ENCODE measurements at places on chromosomes 11 and 22.

- DNase-seq: no peak
Measured at GRCh38 chr11:130874955-130875531, 41.2 kb downstream of the SNX19 start.

DNA sequence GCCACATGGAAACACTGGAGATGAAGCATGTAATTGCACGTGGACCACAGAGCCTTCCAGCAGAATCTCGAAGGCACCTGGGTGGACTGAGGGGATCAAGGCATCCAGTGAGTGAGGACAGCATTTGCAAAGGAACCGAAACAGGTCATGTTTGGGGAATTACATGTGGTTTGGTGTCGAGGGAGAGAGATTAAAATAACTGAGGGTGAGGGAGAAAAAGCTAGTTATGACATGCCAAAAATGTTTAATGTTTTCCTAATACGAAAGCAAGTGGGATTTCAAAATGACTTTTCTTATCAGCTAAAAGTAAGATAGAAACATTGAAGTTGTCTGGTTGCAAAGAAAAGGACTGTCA, 157.1 kb downstream of the BLID start:
- no peak for DNase-seq

DNA sequence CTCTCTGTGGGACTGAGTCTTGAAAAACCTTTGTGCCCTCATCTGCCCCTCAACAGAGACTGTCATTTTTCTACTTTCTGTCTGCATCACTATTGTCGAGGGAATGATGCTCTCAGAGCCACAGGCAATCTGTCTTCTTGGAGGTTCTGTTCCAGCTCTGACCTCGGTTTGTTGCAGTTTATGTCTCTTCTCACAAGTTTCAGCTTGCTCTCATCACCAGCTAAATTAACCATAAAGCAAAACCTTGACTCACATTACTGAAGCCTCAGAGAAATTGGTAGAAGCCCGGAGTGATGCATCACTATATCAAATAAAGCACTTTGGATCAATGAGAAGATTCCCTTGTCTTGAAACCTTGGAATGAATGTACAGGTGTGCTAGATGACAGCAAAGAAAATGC, 60.6 kb upstream of the BLID start:
- no peak for DNase-seq

GRCh38 chr11:70348608-70349007, 49.7 kb upstream of the CTTN start:
- DNase-seq: no peak

DNA sequence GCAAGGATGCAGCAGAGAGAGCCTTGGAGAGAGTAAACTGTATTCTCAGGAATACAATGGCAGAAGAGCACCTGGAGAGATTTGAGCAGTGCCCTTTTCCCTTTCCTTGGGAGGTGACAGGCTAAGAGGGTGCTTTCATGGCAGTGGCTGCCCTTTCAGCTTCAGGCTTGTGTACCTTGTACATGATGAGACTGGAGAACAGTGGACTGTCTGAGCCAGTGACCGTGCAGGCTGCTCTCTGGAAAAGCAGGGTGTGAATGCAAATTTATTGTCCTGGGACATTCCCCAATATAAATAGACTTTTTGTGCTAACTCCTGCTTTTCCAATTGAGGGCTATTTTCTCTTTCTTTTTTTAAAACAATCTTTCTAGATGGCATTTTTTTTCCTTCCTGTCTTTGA, 99.3 kb downstream of the TRIM44 start:
- no peak for DNase-seq

- DNase-seq: no peak
Measured at GRCh38 chr11:27505781-27506180, 788 bp downstream of the LIN7C start.

DNA sequence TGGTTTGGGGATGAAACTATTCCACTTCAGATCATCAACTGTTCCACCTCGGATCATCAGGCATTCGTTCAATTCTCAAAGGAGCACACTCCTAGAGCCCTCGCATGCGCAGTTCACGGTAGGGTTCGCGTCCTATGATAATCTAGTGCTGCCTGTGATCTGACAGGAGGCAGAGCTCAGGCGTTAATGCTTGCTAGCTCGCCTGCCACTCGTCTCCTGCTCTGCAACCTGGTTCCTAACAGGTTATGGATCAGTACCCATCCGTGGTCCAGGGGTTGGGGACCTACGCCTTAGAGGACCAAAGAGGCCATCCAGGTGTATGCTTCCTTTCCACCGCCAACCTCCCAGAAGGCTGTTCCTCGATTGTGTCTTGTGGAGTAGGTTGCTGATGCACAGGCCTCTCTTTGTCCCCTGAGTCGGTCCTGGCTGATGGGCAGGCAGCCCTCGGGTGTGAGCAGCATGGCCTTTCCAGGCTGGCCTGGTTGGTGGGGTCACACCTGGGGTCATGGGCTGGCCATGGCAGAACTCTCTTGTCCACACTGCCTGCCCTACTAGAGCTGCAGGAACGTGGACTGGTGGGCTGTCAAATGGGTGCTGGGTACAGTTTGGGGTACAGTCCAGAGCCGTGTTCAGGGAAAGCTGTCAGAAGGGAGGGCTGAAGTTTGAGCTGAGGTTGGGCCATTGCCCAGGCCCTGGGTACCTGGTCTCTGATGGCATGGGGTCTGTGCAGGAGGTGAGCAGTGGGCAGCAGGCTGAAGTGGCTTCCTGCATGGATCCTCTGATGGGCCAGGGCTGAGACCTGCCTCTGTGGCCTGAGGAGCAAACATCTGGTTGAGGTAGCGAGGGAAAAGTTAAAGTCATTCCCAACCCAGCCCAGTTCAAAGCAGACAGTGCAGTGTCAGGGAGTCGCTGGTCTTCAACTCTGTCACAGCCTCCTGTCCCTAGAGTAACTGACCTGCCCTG, 11.1 kb downstream of the PRDM11 start:
- DNase-seq: no peak

DNA sequence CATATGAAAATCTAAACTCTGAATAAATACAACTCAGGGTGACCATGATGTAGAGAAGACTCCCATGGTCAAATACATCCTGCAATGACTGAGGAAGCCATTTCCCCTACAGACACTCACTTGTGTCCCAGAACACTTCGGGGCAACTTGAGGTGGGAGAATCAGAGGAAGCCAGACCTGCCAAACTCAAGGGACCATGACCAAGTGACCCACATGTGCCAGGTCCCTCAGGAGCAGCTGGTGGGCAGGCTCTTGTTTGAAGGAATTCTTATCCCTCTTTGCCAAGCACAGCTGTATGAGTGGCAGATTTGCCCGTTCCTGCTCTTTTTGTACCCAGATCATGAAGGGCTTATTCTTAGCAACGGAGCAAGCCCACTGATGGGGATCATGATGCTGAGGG, 17.8 kb downstream of the SPATA19 start:
- DNase-seq: no peak

DNA sequence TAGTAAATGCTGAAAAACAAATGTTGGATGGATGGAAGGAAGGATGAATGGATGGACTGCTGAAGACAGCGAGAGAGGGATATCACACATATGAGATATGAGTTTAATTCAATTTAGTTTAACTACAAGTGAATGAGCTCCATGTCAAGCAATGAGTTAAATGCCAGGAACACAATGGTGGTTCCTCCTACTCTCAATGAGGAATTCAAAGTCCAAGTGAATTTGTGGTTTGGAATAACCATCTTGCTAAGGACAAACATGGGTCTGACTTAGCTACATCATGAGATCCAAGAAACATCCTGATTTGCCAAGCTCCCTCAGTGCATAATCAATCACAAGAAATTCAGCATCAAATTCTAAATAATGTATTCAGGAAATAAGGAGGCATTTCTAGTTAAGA, 26.1 kb upstream of the PPP2R1B start:
- DNase-seq: no peak

DNA sequence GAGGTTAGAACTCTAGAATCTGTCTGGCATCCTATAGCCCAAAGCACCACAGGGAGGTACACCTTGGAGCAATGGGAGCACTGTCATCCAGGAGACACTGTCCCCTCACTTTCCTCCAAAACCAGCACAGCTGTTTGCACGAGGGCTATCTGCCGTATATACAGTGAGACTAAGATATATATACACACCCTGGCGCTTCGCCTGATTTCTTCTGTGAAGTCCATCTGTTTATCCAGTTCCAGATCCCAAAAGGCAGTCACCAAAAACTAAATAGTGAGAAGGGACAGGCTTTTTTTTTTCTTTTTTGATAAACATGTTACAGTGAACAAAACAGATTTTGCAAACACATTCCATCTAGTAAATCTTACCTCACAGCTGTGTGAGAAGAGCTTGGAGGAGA, 68.5 kb downstream of the ARFGAP2 start:
- DNase-seq: no peak

- DNase-seq: no peak
Measured at GRCh38 chr22:21042978-21043859, 2.5 kb upstream of the LRRC74B start.

DNA sequence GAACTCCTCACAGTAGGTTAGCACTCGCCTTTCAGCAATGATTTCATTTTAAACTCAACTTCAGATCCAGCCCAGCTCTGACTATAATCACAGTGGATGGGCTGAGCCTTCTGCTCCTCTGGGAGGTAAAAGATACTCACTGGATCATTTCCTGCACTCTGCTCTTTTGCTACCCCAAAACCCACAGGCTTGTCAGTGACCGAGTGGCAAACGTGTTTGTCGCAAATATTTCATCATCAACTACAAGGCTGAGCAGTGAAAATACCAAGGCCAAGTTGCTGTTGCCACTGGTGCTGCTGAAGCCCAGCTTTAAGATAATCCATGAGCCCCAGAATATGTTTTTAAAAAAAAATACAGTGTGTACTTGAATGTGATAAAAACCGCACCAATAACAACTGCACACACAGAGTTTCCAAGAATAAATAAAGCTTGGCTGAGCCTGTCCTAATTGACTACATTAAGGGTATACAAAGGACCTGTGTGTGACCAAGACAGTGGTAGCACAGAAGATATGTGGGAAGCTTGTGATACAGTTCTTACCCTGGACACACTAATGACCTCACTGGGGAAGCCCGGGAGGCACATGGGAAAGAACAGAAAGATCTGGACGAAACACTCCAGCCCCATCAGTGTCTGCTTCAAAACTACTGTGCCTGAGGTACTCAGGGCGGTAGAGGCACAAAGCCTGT, 41.3 kb downstream of the ABTB2 start:
- DNase-seq: no peak

Measured in activated CD8-positive, alpha-beta memory T cell treated with anti-CD3 and anti-CD28 coated beads for 48 hours (primary cell).